A549 treated with Mapracorat at 1 μM for 4 hours (cell line): ENCODE measurements at places on chromosomes 7 and 10. TPM values are rescaled to one million over a fixed set of nuclear protein-coding genes. Genes with fewer than 3 reads are reported as not detected.

PRSS2 gene
- total RNA-seq = not detected in 5 replicates

LIPF gene
- not detected in 5 replicates for total RNA-seq

SH2D4B gene
- total RNA-seq = 0.05 to 0.09 TPM (median 0.07 TPM) in 3 of 5 replicates, not detected in the others

HOXA11 gene
- 0.45 to 0.89 TPM (median 0.52 TPM) in 5 replicates for total RNA-seq

INSIG1 gene
- total RNA-seq = 11.8 to 17.0 TPM (median 14.5 TPM) in 5 replicates

MBL2 gene
- total RNA-seq = not detected in 5 replicates

SPDYE1 gene
- not detected in 5 replicates for total RNA-seq

C10orf95 gene
- 0.08 to 0.19 TPM (median 0.12 TPM) in 4 of 5 replicates, not detected in the other for total RNA-seq

MKI67 gene
- 57.5 to 70.6 TPM (median 64.6 TPM) in 5 replicates for total RNA-seq

SLC12A9 gene
- 9.2 to 17.7 TPM (median 14.8 TPM) in 5 replicates for total RNA-seq

SAMD9L gene
- total RNA-seq = 0.39 to 0.74 TPM (median 0.46 TPM) in 5 replicates

ADAM8 gene
- 1.9 to 5.1 TPM (median 2.6 TPM) in 5 replicates for total RNA-seq

VAX1 gene
- total RNA-seq = 0.97 to 1.7 TPM (median 1.5 TPM) in 5 replicates

GRM3 gene
- not detected in 5 replicates for total RNA-seq

ZNF783 gene
- total RNA-seq = 4.9 to 6.7 TPM (median 6.3 TPM) in 5 replicates

GIMAP2 gene
- total RNA-seq = not detected in 5 replicates

DYNC1I1 gene
- 0.12 to 0.21 TPM (median 0.14 TPM) in 5 replicates for total RNA-seq

ZEB1 gene
- total RNA-seq = 6.2 to 9.5 TPM (median 8.1 TPM) in 5 replicates

NPFFR1 gene
- 0.02 TPM in 1 of 5 replicates, not detected in the others for total RNA-seq
